ENCODE measurements at places on chromosomes 2 and 18.

GRCh38 chr18:31371989-31372388 lies 4.6 kb upstream of the DSG4 start:
- no peak for DNase-seq

GRCh38 chr2:69547984-69548715 lies 95.4 kb downstream of the AAK1 start:
- DNase-seq = no peak

DNA sequence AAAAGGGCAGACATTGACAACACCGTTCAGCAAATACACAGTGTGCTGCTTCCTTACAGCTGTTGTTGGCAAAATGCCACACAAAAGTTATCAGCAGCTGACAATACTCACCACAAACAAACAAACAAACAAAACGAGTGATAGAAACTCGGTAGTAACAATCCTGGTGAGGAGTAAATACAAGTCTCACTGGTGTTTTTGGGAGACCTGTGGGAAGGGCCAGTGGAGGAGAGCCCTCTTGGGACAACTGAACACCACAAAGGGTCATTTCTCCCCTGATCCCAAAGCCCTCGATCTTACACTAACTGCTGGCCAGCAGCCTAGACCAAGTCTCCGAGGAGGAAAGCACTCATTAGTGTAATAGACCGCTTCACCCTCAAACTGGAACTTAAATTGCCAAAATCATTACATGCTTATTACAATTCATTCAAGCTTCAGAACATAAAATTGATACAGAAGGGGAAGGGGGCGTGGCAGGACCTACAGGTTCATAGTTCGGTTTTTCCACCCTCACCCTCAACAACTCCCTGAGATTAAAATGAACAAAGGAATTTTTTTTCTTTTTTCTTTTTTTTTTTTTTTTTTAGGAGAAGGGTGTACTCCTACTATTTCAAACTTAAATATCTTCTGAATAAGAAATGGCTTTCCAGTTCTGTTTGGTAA lies 5.0 kb downstream of the AP1S3 start:
- DNase-seq = no peak

GRCh38 chr2:19356545-19357401 lies 1.6 kb downstream of the OSR1 start:
- DNase-seq = no peak

- DNase-seq = no peak
Measured at GRCh38 chr2:39225567-39225966, 18.2 kb downstream of the CDKL4 start.

DNA sequence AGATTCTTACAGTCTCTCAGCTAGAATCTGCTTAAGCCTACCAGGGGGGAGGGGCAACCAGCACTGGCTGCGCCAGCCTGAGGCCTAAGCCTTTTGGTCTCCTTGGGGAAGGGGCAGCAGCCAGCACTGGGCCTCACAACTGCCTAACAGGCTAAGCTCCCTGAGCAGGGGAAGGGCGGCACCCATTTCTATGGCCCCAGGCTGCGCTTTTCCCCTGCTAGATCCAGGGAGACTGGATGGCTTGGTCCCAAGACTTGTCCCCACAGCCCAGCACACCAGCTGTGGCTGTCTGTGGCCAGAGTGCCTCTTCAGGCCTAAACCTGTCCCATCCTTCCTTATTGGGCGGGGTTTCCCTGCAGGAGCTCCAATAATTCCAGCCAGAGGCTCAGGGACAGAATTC lies 1230.3 kb upstream of the CRIM1 start:
- DNase-seq = no peak

DNA sequence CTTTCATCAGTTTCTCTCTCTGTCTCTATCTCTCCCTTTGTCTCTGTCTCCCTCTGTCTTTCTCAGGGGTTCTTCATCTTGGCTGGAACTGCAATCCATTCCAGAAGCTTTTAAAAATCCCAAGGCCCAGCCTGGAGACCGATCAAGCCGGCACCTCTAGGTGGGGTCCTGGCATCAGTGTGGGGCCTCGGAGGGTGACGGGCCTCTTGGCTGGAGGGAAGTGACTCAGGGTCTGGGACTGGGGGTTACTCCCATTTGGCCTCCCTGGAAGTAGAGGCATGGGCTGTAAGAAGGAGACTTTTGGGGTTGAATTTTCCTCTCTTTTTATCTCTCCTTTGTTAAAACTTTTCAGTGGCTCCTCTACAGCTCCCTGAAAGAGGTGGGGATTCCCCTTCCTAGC lies 52.8 kb upstream of the OTOF start:
- no peak for DNase-seq

- no peak for DNase-seq
Measured at GRCh38 chr18:5534845-5535244, 9.0 kb downstream of the EPB41L3 start.

GRCh38 chr18:22703883-22704585 lies 229.1 kb upstream of the RBBP8 start:
- no peak for DNase-seq

- no peak for DNase-seq
Measured at GRCh38 chr2:101998556-101998895, 6.8 kb downstream of the IL1R2 start.

- no peak for DNase-seq
Measured at GRCh38 chr2:66439812-66440542, 5.1 kb downstream of the MEIS1 start.

DNA sequence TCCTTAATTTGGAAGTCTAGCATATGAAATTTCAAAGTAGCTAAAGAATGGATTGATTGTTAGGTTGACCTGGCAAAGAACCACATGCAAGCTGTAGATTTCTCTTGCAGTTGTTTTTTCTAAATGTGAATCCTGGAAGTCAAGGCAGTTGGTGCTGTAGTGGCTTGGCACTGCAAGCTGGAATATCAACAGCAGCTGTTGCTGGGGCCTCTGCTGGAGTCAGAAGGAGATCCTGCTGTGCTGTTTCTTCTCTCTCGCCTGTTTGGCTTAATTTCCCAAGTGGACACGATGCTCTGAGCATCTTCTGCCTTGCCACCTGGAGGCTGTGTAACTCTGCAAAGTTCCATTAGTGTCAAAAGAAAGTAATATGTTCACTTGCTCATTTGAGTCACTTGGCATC lies 12.6 kb downstream of the PIK3C3 start:
- DNase-seq = no peak

DNA sequence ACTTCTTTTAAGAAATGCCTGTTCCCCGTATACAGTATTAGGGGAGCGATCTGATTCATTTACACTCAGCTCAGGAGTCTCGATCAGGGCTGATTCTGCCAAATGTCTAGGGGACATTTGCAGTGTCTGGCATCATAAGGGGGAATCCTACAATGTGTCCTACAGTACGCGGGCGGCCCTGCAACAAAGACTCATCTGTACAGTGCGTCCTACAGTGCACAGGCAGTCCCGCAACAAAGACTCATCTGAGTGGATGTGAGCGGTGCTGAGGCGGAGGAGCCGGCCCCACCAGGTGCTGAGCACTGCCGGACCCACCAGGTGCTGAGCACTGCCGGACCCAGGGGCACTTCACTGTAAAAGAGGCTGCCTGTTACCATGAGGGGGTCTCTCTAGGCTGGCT lies 102.5 kb downstream of the FAM210A start:
- peak; percentile 45 for DNase-seq

- DNase-seq = no peak
Measured at GRCh38 chr2:53768242-53768542, 588 bp downstream of the CHAC2 start.

DNA sequence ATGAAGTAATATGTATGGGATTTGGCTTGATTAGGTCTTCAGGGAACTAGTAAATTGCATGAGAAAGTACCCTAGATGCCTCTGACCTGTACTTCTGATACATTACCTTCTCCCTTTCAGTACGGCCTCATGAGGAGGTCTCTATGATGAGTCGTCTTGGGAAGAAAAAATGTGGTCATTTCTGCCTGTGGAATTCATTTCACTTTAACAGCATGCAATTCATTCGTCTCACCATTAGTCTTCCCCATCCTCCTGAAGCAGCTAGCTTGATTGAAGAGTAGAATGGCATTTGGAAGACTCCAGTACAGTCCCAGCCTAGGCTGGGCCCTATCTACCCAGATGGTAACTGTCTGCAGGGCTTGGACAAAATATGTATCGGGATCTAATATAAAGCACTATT lies 52.2 kb downstream of the TMX3 start:
- DNase-seq = no peak

- no peak for DNase-seq
Measured at GRCh38 chr18:36756242-36756641, 72.6 kb downstream of the TPGS2 start.

DNA sequence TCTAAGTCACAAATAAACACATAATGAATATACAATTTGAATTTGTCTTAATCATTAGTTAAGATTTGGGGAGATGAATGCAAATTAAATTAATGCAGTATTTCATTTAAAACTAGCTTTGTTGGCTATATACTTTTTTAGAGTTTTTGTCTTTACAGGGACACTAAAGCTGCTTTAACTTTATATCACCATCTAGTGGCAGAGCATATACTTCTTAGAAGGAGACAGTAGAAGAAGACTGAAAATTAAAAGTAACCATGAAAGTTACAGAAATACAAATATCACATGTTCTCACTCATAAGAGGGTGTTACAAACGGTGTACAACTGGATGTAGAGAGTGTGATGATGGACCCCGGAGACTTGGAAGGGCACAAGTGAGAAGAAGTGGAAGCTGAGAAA lies 268.3 kb upstream of the NETO1 start:
- no peak for DNase-seq

- no peak for DNase-seq
Measured at GRCh38 chr2:213079756-213080155, 71.7 kb downstream of the IKZF2 start.

GRCh38 chr2:230018153-230018552 lies 50.6 kb downstream of the SLC16A14 start:
- no peak for DNase-seq

DNA sequence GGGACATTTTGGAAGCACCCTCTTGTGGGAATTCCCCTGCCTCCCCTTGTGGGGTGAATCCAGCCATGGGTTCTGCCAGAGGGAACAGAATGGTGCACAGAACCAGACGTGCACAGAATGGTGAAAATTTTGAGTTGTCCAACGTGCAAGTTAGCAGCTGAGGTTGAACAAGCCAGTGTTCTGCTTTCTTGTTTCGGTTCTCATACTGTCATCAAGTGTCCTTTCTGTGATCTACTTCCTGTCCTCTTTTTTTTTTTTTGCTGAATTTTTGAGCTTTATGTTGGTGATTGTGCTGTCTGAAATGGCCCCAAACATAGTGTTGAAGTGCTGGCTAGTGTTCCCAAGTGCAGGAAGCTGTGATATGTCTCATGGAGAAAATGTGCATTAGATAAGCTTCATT lies 21.5 kb upstream of the REEP1 start:
- DNase-seq = no peak

DNA sequence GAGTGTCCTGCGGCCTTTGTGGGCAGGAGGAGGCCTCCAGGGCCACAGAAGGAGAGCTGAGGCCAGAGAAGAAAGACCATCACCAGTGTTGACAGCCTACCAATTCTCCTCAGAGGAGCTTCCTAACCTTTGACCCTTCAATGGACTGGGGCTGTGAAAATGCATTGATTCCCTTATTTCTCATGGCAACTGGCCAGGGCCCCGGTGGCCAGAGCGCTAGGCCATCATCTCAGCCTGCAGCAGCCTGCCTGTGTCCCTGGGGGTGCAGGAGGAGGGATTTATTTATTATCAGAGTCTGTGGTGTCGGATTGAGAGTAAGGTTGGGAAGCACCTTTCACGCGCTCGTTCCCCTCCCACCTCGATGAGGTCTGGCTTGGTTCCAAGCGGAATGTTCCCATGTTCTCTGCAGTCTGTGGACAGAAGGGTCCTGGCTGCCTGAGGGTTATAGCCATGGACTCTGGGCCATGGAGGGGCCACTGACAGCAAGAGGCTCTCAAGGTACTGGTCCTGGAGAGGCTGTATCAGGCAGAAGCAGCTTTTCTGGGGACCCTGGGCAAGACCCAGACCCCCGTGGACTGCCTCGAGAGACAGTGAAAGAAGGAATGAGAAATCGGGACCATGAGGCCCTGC lies 53.8 kb downstream of the CYP27C1 start:
- DNase-seq = no peak

DNA sequence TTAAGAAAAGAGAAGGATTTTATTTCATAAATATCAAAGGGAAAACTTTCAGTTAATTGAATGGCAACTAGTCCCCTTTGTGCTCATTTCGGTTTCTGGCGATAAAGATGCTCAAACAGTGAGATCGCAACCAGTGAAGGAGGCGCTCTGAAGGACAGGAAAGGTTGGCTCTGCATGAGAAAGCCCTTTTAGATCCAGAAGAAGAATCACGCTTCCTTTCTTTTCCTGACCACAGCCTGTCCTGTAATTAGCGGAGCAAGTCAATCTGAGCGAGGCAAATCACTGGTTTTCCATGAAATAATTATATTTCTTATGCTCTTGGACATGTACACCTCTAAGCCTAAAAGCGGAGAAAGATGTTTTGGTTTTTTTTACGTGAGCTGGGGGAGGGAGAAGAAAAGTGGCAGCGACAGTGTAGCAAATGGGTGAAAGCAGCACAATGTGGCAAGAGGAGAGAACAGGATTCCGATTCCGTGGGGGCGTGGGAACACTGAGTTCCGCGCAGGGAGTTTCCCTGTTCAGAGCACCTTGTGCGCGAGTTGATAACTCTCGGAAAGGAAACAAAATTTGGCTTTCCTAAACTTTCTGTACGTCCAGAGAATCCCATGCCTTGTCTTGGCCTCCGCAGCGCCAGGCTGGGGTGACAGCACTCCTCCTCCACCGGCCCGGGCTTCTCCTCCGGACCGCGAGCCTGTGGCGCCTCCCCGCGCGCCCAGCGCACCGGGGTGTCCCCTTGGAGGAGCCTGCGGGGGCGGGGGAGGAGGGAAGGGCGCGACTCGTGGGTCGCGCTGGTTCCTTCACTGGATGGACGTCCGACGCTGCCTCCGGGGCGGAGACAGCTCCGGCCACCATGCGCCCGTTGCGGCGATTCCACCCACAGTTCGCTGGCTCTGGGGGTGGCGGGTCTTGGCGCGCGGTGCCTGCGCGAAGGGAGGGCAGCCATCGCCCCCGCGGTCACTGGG lies 620 bp upstream of the SLC9A2 start:
- no peak for DNase-seq

- DNase-seq = no peak
Measured at GRCh38 chr18:28916456-28916855, 739.5 kb upstream of the CDH2 start.

- no peak for DNase-seq
Measured at GRCh38 chr2:108932736-108933332, 56.2 kb downstream of the EDAR start.

DNA sequence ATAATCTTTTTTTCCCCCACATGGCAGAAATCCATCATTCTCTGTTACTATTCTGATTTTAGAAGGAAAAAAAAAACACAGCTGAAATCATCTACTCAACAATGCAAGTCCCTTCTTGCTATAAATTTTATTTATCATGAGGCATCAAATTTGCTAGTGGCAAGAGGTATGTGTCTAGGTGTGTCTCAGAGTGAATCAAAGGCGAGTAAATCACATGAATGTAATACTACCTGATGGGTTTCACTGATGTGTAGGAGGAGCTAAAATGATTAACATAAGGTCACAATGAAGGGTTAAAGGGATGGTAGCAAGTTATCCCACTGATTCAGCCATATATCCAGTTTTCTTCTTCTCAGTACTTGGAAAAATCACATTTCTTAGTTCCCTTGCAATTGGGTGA lies 24.5 kb upstream of the PELI1 start:
- DNase-seq = no peak
